ENCODE measurements at places on chromosomes 11 and 22. TPM values are rescaled to one million over a fixed set of nuclear protein-coding genes. Genes with fewer than 3 reads are reported as not detected.
A peak's percentile ranks its signal among the peaks of the same experiment; 100 is the strongest.

DNA sequence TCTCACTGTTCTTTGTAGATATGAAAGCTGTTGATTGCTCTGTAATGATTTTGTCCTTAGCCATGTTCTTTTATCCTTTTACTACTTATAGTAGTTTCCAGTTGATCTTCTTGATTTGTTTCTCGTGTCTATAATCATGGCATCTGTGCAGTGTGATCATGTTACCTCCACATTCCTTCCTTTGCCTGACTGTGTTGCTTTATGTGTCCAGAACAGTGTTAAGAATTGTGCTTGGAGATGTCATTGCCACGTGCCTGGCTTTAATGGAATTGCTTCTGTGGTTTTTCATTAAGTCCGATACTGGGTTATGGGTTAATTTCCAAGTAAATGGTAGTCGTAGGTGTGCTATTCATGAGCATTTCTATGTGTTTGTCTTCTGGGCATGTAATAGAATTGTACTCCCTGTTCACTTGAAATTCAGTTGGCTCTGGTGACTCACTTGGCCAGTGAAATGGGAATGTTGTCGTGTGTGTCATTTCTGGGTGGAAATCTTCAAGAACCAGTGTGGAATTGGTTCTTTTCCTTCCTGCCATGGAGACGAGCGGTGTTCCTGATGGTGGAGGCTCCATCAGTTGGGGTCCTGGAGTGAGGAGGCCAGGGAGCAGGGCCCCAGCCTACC lies 6.8 kb downstream of the GTSE1 start:
- no peak for DNase-seq

- no peak for DNase-seq
Observed at GRCh38 chr11:117930668-117931330, 1.6 kb upstream of the TMPRSS13 start.

GRCh38 chr11:95512682-95513081 lies 276.9 kb downstream of the FAM76B start:
- no peak for DNase-seq

- DNase-seq, result no peak
Observed at GRCh38 chr11:112615238-112615637, 346.0 kb upstream of the NCAM1 start.

GRCh38 chr22:27420817-27421361 lies 380.7 kb downstream of the MN1 start:
- peak; percentile 52 for DNase-seq

The SLC17A6 gene
- total RNA-seq, result not detected

DNA sequence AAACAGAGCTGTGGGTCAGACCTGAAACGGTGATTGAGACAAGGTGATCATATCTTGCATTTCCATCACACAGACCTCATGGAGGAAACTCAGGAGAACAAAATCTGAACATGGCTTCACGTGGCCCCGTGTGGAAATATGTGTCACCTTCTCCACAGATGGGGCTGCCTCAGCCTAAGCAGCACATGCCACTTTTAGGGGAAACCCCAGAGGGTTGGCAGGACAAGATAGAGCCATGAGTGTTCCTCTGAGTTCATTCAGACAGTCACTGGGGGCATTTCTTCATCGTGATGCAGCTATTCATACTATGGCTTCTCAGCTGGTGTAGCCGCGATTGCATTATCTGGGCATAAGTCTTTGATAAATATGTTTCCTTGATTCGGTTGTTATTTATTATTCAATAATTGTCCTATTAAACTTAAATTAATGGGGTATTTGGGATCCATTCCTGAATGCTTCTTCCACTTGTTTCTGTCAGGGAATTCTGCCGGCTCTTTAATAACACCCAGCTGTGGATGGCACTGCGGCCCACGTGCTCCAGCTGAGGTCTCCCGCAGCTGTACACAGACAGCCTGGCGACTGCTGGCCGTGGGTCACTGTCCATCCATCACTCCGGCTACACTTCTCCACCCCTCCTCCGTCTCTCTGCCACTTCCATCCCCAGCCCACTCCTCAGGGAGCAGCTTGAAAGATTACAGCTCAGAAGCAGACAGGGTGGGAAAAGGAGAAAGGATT lies 485.1 kb downstream of the OPCML start:
- DNase-seq, result no peak

DNA sequence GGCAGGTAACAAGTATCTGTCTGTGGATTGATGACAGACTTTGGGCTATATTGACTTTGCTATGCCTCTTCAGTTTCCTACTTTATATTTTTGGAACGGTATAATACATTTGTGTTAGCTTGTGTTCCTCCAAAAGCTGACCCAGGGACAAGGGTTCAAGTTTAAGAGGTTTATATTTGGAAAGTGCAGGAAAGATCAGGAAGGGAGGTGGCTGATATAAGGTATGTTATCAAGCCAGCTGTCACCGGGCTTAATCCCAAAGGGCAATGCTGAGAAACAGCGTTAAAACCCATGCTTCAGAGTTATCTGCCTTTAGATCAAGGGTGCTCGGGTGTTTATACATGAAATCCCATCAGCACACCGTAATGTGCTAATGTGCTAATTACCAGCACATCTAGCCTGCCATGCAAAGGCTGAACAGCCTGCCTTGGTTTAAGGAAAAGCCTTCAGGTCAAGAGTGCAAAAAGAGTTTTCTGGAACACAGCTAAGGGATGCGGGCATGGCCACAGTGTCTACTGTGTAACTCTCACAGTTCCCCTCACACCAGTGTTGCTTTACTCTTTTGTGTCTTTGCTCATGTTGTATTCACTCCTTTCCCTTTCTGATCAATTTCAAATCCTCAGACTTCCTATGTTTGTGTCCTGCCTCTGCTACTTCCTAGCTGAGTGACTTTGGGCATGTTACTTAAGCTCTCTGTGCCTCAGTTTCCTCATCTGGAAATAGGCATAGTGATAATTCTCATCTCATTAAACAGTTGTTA lies 77.5 kb downstream of the BDNF start:
- DNase-seq, result no peak

All from mucosa of descending colon (tissue), 3 donors.